Activated CD8-positive, alpha-beta memory T cell treated with anti-CD3 and anti-CD28 coated beads for 1 hour (primary cell): ENCODE measurements at places on chromosomes 7 and 10.

DNA sequence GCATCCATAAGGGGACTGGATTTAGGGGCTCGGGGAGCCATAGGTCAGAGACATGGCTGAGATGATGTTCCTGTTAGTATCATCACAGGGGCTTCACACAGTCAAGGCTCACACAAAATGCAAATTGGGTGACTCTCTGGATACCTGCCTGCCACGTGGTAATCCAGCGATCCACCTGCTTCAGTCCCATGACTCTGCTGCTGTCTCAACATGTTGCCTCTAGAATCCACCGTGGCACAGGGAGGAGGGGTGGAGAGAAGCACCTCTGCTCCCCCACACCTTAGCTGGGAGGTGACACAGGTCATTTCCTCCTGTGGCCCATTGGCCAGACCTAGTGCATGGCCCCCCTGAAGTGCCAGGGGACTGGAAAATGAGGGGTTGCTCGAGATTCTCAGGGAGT, 83.1 kb downstream of the CDH23 start:
- DNase-seq = no peak

DNA sequence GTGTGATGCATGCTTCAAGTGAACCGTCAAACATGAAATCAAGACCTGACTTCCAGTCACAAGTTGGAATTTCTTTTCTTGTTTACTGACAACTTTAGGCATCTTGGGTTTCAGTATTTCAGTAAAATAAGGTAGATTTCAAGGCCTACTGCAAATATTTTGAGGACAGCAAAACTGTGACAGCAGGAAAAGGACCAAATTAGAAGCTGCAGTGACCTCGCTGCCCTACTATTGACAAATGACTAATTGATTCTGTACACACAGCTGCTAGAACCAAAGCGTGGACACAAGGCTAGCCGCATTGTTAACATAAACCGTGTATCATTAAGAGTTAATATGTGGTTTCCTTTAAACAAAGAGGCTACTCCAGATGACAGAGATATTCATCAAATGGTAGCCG, 105.7 kb upstream of the SEC61G start:
- no peak for DNase-seq

DNA sequence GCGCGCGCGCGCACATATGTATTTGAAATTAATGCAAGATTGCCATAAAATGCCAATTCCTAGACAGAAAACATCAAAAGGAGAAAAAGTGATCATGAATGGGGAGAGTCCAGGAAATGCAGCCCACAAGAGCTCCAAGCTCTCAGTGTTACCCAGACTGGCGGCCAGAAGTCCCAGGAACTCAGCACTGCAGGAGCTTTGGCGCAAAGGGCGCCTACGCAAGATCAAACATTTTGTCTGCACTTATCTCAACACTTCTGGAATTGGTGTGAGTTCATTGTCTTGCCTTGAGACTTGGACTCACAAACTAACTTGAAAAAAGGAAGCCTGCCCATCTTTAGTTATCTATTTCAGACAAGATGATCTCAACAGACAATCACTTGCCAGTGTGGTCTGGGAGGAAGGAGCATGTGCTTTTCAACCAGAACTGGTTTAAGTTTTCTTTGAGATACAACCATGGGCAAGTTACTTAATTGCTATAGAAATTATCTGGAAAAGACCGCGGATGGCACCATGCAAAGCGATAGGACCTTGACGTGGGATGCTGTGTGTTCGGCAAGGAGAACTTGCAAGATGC, 77.2 kb downstream of the KIAA1549 start:
- no peak for DNase-seq

- no peak for DNase-seq
Measured at GRCh38 chr7:84073186-84073875, 121.3 kb downstream of the SEMA3A start.

DNA sequence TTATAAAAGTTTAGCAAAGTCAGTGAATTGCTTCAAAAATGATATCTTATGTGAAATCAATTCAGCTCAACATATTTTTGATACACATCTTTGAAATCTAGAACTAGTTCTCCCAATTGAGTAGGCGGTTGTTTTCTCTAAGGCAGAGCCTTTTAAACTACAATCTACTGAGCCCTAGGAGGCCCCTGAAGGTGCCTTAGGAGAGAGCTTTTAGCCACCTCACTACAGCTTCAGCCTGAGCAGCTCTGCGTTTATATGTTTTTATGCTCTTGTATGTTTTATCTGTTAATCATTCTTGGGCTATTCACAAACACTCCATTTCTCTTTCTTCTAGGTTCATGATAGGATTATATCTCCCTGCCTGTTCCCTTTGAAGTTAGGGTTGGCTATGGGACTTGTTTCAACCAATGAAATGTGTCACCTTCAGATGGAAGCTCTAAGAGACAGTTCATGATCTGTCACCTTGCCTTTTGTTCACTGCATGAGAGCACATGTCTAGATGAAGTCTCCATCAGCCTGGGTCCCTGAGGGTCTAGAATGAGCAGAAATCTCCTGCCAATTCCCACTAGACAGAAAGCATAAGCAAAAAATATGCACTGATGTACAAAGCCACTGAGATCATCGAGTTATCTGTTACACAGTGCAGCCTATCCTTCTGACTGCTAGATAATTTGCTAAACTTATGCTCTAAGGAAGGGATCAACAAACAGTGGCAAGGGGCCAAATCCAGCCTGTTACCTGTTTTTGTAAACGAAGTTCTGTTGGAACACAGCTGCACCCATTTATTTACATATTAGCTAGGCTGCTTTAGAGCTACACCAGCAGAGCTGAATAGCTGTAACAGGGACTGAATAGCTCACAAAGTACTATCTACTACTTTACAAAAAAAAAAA, 128.5 kb upstream of the CDK1 start:
- no peak for DNase-seq

GRCh38 chr7:25371972-25372371, 143.7 kb upstream of the NPVF start:
- no peak for DNase-seq

DNA sequence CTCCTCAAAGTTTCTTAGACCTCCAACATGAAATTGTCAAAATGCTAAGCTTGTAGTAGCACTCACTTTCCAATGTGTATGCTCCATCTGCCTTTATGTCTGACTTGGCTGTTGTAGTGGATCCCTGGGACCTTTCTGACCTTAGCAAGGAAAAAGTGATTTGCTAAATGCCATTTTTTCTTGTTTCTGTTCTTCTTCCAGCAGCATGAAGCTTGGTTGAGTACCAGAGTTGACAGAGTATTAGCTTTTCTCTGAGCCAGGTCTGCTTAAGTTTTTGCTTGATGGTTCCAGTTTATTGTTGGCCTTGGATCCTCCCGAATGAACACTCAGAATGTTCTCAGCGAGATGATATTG, 168.7 kb downstream of the SND1 start:
- DNase-seq = no peak

DNA sequence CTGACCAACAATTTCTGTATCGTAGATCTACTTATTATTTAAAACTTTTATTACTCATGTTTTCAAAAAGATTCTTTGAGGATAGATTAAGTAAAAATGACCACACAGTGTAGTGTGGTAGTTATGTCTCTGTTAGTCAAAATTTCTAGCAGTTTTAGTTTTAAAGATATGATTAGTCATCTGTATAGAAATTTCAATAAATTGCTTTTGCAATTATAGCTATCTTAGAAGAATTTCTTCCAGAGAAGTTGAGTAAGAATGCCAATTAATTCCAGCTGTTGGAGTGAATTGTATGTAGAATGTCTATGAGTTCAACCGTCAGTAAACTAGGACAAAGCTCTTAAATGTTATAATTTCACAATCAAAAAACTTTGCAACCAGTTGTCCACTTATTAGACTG, 229.7 kb downstream of the CDK14 start:
- no peak for DNase-seq

DNA sequence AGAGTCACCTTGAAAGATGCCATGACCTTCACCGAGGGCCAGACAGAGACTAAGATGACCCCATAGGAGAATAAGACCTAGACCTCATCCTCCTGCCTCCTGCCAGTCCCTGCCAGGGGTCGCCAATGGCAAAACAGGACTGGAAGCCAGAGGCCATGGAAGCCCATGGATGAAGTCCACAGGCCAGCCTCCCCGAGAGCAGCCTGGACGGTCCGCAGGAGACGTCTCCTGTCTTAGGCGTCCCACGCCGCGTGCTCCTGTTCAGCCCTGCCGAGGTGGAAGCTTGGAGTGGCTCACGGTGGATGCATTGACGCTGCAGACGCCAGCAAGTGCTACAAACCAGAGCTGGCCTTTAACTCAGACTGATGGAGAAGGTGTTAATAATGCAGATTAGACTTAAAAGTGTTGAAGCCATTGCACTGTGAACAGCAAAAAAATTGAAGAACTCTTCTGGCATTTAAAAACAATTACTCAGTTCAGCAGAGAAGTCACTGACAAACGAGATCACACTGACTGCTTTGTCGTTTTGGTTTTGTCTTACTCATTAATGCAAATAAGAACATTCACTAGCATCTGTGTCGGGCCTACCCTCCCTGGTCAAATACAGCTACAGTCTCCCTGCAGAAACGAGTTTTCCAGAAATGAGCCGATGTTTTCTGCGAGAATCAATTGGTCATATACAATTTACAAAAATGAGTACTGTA, 38.1 kb upstream of the FAM20C start:
- DNase-seq = no peak

DNA sequence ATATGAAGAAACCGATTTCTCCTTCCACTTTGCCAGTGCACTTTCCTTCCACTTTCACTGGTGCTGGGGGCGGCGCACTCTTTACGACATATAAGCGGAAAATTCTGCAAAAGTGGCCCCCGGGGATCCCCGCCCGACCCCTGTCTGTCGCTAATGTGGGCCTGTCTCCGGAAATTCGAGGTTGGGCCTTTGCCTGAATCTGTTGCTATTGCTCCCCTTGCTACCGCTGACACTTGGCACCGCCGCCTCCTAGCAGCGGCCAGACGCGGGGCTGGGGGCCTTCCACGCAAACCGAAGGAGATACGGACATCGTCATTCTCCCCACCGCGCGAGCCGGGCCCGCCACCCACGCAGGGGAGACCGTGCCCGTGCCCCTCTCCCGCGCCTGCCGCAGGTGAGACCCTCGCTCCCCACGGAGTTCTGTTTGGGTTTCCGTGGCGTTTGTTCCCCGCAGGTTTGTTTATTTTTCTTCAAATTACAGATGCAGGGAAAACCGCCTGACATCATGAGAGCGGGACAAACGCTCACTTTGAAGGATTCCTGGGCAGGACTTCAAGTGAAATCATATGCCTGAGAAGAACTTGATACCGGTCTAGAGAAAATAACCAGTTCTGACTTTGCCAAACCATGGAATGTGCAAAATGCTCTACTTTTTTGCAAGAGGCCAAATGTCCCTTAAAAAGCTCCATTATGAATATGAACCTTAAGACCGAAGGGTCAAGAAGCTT, 5.0 kb downstream of the TWIST1 start:
- DNase-seq = no peak

DNA sequence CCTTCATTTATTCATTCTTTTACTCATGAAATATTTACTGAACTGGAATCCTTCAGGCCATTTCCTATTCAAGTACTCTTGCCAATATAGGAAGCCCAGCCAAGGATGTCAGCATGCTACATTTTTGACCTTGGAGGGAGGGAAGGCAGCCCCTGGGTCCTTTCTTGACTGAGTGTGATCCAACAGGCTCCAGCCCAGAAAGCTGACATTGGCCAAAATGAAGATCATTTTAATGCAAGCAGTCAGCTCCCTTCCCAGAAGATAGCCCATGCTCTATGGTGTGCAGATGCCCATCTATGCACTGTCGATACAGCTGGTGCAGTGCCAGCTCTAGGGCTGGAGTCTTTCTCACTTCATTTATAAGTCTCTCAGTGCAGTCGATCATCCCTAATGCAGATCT, 646.0 kb downstream of the KCNMA1 start:
- DNase-seq = no peak

GRCh38 chr10:8315619-8316021, 261.1 kb downstream of the GATA3 start:
- no peak for DNase-seq

- no peak for DNase-seq
Measured at GRCh38 chr7:84495128-84495527, 300.5 kb upstream of the SEMA3A start.

DNA sequence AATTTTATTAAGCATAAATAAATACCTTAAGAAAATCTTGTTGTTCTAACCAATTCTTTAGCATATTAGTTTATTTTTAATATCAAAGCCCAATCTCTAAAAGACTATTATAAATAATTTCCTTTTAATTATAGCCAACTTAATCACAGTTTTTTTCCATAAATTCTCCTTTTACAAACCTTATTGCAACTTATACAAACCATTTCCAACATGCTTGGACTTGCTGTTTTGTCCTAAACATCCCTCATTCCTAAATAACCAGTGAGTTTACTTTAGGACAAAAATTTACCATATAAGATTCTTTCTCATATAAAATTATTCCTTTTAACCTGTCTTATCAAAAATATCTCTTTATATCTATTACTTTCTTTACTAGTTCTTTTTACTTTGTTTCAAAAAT, 25.2 kb upstream of the LSM8 start:
- DNase-seq = no peak

- DNase-seq = no peak
Measured at GRCh38 chr7:11315666-11316258, 342.1 kb downstream of the PHF14 start.

- no peak for DNase-seq
Measured at GRCh38 chr7:128104108-128104742, 73.0 kb upstream of the LRRC4 start.

- DNase-seq = no peak
Measured at GRCh38 chr7:44533301-44534055, 7.7 kb downstream of the NPC1L1 start.

GRCh38 chr7:30028749-30029635, 780 bp downstream of the PLEKHA8 start:
- DNase-seq = no peak

DNA sequence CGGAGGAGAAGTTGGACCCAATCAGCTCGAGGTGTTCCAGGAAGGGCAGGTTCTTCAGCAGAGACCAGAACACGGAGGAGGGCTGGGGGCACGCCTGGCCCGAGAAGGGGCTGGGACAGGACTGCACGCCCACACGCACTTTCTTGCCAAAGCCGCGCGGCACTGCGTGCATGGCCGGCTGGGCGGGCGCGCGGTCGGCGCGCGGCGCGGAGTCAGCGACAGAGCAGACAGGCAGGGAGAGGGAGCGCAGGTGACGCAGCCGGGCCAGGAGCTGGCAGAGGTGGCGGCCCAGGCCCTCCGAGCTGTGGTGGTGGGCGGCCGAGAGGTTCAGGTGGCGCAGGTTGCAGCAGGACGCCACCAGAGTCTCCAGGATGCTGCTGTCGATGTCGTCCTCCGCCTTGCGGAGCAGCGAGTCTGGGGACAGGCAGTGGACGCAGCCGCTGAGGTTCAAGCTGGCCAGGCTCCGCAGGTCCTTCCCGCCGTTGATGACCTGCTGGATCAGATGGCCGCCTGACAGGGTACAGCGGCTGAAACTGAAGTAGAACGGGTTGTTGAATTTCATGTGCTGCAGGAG, 77.2 kb upstream of the TNRC18 start:
- DNase-seq = no peak

DNA sequence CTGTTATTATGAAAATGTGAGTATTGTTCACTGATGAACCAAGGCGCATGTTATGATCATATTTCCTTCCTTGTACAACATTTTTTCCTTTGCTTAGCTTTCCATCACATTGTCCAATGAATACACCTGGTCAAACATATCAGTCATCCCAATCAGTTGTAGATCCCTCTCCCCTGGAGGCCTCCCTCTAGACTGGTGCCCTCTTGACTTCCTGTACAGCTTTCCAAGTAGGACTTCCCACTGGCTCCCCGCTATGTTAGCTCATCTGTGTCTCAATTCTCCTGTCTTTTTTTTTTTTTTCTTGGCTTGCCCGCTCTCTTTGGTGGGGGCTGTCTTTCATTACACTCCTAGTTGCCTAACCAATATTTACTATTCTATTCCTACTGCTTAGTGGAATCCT, 214.2 kb upstream of the NPY start:
- DNase-seq = no peak
